Natural killer cell (primary cell): ENCODE measurements at places on chromosomes 3 and 15. TPM values are rescaled to one million over a fixed set of nuclear protein-coding genes. Genes with fewer than 3 reads are reported as not detected.

- no peak for DNase-seq
Measured at GRCh38 chr15:33934921-33935320, 33.4 kb upstream of the CHRM5 start.

DNA sequence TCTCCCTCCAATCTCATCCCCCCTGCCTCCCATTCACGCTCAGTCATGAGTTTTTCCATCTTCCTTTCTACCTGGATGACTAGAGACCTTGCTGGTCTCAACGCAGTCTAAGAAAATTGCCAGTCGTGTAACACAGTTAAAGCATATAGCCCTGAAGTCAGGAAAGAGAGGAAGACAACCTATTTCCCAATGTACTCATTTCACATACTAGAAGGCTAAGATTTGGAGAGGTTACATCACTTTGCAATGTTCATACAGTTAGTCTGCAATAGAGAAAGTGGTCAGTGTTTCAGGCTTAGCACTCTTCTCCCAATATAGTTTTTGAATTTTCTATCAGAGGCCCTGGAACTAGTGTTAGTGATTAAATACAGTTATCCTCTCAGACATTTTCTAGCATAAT lies 278.6 kb downstream of the EDEM1 start:
- no peak for DNase-seq

DNA sequence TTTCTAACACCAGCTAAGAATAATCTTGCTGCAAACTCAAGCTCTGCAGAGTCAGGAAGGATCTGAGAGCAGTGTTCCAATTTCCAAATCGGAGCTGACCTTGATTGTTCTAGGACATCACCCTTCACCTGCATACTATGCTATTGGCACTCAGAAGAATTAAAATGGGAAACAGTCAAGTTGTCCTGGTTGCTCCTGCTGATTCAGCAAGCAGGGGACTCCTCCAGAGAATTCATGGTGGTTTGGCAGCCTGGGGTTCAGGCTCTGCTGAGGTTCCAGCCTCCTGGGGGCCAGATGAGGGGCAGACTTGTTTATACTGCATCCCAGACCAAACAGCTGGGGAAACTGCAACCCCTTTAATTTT lies 213.7 kb upstream of the ADAMTS9 start:
- DNase-seq: no peak

GRCh38 chr3:170207717-170208116 lies 14.5 kb upstream of the PRKCI start:
- no peak for DNase-seq

- no peak for DNase-seq
Measured at GRCh38 chr3:13379201-13379830, 40.8 kb downstream of the NUP210 start.

DNA sequence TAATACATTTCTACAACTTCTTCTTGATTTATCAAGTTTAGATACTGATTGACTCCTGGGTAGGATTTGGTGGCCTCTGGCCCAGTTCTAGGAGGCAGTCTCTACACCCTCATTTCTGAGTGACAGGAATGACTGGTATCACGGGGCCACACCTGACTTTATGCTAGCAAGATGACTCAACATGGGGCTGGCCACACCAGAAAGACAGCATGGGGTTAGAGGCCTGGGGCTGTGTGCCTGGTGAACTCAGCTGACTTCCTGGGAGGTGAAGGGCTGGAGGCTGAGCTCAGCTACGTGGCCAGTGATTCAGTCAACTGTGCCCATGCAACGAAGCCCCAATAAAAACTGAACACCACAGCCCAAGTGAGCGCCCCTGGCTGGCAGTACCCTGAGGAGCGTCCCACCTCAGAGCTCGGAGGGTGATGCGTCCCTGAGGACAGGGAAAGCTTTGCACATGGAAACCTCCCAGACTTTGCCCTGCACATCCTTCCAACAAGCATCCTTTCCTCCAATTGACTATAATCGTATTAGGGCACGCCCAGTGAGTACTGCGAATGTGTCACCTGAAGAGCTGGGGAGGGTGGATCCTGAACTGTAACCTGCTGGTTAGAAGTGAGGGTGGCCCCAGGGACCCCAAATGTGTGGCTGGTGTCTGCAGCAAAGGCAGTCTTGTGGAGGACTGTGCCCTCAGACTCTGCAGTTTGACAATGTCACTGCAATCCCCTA lies 57.2 kb downstream of the NIPA2 start:
- no peak for DNase-seq

GRCh38 chr3:29694783-29695182 lies 413.9 kb downstream of the RBMS3 start:
- DNase-seq: no peak

FOXL2NB gene
- total RNA-seq: not detected
